ENCODE measurements at places on chromosomes 3 and 15.

DNA sequence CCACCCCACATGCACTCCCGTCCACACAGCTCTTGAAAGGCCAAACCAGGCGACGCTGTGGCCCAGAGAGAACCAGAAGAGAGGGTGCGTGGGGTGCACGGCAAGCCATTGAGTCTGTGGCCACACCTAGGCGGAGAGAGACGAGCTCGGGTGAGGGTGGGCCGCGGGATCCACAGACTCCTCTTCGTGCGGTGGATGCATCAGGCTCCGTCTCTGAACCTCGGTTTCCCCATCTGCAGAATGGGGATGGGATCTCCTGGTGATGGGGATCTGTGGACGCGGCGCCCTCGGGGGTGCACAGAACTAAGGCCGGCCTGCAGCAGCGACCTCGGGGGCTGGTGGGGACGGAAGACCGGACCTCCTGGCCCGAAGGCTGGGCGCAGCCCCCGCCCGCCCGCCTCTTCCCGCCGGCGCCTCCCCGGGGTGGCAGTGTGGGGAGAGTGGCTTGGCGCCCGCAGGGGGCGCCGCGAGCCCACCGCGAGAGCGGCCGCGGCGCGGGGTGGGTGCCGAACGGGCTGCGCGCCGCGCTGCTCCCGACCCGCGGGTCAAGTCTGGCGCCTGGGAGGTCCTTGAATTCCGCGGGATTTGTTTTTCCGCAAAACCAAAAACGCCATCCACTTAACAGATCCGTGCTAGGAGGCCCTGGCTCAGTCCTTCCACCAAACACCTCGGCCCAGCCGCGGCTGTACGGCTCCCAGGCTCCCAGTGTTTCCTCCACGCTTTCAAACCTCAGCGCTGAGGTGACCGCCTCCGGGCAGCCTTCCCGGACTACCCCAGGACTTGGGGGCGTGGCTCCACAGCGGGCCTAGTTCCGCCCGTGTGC lies 13.2 kb upstream of the ADPGK start:
- DNase-seq, result no peak

DNA sequence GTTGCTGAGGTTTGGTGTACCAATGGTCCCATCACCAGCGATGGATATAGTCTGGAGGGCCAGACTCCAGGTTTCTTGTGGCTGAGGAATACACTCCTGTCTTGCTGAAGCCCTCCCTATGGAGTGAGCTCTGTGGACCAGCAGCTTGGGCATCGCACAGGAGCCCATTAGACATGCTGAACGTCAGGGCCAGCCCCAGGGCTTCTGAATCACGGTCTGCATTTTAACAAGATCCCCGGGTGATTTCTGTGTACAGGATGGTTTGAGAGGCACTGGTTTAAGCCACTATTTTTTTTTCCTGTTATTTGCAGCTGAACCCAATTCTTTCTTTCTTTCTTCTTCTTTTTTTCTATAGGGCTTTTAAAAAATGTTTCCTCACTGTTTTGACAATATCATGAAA lies 69.5 kb upstream of the XCR1 start:
- no peak for DNase-seq

DNA sequence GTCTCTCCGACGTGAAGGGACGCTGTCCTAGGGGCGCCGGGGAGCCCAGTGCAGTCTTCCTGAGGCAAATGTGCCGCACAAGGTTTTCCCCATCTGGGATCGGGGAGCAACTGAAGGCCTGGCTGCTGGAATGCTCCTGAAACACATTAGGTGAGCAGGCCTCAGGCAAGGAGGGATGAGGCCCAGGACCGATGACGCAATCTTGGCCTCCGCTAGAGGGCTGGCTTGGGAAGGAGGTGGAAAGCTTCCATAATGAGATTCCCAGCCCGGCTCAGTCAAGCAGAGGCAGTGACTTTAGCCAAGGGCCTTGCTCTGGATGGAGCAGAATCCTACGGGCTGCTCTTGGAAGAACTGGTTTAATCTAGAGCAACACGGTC lies 50.8 kb downstream of the CPN2 start:
- DNase-seq, result no peak

DNA sequence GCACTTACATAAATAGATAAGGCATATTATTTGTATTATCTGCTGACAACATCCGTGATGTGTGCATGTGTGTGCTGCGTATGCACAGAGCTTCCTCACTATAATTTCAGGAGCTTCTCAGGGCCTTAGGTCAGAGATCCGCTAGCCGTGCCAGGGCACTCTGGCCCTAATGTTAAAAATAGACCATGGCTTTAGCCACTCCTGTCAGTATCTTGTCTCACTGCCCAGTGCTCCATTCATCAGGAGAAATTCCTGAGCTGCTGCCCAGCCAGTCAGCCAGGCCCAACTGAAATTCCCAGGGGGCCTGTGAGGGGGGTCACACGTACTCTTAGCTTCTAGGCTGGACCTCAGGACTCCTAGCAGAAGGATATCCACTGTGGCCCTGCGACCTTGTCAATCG lies 70.0 kb upstream of the ABHD2 start:
- DNase-seq, result no peak

DNA sequence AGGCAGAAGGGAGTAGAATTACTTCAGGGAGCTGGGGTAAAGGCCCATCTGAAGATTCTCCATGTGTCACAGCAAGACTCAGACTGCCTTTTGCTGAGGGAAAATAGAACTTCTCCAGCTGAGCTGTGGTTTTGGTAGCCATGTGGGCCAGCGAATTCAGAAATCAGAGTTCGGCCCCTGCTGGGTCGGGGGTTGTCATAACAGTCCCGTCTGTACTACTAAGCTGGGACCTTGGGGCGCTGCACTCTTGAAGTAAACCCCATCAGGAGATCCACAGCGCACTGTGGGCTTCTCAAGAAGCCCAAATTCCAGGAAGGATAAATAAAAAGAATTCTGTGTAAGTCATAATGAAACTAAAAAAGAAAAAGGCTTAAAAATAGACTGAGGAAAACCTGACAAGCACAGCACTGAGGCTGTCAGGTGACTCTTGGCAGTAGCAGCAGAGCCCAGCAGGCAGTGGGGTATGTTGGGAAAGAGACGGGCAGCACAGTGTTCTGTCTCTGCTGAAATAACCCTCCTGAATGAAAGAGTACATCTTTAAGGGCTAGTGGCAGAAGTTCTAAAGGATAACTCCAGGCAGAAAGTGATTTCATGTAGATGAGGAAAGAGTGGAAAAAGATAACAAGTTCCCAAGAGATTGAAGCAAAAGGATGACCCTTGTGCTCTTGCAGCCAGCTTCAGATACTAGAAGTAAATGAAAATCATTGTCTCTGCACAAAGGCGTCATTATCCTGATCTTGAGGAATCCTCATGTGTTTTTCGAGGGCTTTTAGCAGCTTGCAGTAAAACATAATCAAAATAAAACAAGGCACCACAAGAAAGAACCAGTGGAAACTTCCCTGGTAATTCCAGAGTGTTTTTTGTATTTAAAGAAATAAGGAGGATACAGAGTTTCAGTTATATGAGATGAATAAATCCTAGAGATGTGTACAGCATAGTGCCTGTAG lies 74.5 kb downstream of the RAB7A start:
- no peak for DNase-seq

Data from stimulated activated CD8-positive, alpha-beta memory T cell treated with anti-CD3 and anti-CD28 coated beads, Interleukin-12 subunit alpha, Interleukin-12 subunit beta, amount 100 ng/mL, for 1 hour (primary cell).